CD8-positive, alpha-beta memory T cell (primary cell): ENCODE measurements at places on chromosomes 3 and 15. TPM values are rescaled to one million over a fixed set of nuclear protein-coding genes. Genes with fewer than 3 reads are reported as not detected.

Gene PROS1
- total RNA-seq = 0.40 TPM

Gene MELTF
- 2.2 TPM for total RNA-seq

Gene CKMT1B
- not detected for total RNA-seq

Gene MCF2L2
- total RNA-seq = 2.8 TPM

Gene GOLGA6L7
- not detected for total RNA-seq

DNA sequence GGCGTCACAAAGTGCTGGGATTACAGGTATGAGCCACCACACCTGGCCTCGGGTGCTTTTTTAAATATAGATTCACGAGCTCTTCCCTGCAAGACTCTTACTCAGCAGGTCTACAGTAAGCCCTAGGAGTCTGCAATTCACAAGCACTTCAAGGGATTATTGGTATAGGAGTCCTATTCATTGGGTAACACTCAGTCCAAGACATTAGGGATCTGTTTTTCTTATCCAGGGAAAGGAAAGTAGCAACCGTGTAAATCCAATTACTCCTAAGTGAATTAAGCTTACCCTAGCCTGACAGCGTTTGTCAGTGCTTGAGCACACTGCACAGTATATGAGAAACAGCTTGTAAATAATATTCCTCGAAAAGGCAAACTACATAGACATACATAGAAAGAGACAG, 109.9 kb downstream of the SENP2 start:
- H3K27me3 ChIP-seq = no peaks in the 10 kb centered on the region
- no peak overlapping the region for H3K27ac ChIP-seq
- H3K36me3 ChIP-seq = no peaks in the 10 kb centered on the region

DNA sequence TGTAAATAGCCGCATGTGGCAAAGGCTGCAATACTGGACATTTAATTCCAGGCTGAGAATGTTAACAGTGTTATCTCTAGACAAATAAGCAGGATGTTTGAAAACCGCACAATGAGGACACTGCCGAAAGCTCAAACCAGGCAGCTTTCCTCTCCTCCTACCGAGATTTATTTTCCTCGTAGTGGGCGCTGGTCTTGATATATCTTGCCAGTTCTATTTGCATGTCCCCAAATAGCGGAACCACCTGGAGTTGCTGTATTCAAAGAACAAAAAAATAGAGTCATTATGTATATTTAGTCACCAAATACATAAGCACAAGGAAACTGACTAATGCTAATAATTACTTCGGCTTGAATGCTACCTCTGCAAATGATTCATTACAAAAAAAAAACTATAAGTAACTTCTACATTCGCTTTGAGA, 46.5 kb downstream of the CYFIP1 start:
- H3K4me1 ChIP-seq = no peaks in the 10 kb centered on the region
- no peak overlapping the region for H3K27ac ChIP-seq
- H3K4me3 ChIP-seq = no peak overlapping the region
- no peak for DNase-seq

DNA sequence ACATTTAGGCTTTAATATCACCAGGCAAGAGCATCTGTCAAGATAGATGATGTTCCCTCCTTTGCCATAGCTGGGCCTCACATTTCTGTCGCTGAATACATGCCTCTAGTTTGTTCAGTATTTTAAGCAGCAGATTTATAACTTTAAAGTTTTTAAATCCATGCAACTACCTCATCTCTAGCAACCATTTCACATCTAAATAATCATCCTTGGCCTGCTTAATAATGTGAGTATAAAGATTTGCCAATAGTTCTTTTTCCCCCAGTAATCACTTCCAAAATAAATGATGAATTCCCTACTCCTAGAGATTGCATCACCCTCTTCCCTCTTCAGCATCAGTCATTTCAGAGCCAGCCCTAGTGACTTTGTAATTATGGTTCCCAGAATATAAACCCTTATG, 36.2 kb upstream of the FILIP1L start:
- DNase-seq = no peak
- H3K27me3 ChIP-seq = no peaks in the 10 kb centered on the region
- H3K4me1 ChIP-seq = no peaks in the 10 kb centered on the region
- no peak overlapping the region for H3K27ac ChIP-seq
- no peak overlapping the region for H3K4me3 ChIP-seq

GRCh38 chr3:177401375-177401774, 204.1 kb upstream of the TBL1XR1 start:
- H3K36me3 ChIP-seq = no peaks in the 10 kb centered on the region
- no peak overlapping the region for H3K27ac ChIP-seq
- H3K27me3 ChIP-seq = no peaks in the 10 kb centered on the region
- no peak for DNase-seq

GRCh38 chr15:55240125-55240760, 43.5 kb upstream of the RSL24D1 start:
- H3K27me3 ChIP-seq = no peaks in the 10 kb centered on the region
- peaks cover 20% of the 10 kb centered on the region for H3K4me1 ChIP-seq
- no peak for DNase-seq
- no peaks in the 10 kb centered on the region for H3K36me3 ChIP-seq
- H3K4me3 ChIP-seq = no peak overlapping the region

DNA sequence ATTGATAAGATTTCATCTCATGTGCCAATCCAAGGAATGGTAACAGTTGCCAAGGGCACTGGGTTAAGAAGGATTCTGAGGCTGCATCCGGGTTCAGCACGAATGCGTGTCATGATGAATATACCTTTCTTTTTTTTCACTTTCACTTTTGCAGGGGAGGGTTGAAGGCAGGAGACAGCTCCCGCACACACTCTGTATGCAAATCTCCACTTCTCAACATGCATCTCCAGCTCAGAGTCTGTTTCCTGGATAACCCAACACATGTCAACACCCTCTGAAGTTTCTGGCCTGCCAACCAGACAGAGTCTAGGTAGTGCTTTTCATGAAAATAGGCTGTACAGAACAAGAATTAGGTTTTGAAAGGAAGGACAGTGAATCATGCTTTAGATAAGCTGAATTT, 21.6 kb downstream of the B4GALT4 start:
- H3K4me3 ChIP-seq = peak overlapping the region; percentile 11
- no peak overlapping the region for H3K27ac ChIP-seq
- DNase-seq = no peak
- peaks cover 21% of the 10 kb centered on the region for H3K4me1 ChIP-seq
- no peaks in the 10 kb centered on the region for H3K27me3 ChIP-seq

DNA sequence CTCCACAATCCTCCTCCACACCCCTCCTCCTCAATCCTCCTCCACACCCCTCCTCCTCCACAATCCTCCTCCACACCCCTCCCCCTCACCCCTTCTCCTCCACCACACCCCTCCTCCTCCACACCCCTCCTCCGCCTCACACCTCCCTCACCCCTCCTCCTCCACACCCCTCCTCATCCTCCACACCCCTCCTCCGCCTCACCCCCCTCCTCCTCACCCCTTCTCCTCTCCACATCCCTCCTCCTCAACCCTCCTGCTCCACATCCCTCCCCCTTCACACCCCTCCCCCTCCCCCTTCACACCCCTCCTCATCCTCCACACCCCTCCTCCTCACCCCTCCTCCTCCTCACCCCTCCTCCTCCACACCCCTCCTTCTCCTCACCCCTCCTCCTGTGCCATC, 69.8 kb upstream of the BLM start:
- H3K4me1 ChIP-seq = peaks cover 27% of the 10 kb centered on the region
- H3K4me3 ChIP-seq = no peak overlapping the region
- DNase-seq = no peak
- no peaks in the 10 kb centered on the region for H3K27me3 ChIP-seq

GRCh38 chr3:114706591-114707232, 412.9 kb downstream of the TIGIT start:
- H3K4me3 ChIP-seq = no peak overlapping the region

DNA sequence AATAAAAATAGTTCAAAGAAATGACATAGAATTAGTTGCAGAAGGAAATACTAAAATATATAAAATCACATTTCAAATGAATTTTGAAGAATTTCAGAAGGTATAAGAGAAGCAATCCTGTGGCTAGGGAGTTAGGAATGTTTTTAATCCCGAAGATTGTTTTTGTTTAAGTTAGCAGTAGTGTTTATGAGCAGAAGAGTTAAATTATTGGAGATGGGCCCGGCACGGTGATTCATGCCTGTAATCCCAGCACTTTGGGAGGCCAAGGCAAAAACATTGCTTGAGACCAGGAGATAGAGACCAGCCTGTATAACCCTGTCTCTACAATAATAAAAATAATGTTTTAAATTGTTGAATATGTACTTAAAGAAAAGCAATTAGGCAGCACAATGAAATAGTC, 432.5 kb downstream of the MFSD1 start:
- no peak overlapping the region for H3K4me3 ChIP-seq
- H3K27ac ChIP-seq = no peak overlapping the region
- H3K36me3 ChIP-seq = no peaks in the 10 kb centered on the region
- H3K27me3 ChIP-seq = no peaks in the 10 kb centered on the region
- DNase-seq = no peak

DNA sequence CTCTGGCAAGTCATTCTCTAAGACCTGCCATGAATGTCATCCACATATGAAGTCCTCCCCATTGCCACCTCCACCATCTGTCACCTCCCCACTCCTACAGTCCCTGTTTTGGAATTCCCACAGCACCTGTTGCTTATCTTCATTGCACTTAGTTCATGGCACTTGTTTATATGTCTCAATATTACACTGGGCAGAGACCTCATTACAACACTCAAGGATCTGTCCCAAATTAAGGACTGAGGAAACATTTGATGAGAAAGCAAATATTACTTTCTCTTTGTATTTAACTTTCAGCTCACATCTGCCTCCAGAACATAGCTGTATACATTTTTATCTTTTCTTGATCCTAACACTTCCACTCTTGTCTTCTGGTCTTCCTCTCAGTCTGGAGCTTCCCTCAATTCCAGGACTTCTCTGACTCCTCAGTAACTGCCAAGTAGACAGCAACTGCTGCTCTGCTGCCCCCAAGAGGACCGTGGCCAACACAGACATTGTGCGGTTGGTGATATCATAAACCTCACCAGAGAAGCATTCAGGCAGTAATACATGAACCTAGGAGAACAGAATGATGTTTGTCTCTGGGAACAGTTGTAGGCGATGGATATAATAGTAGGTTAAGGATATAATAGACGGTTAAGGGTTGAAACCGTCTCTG, 45.0 kb upstream of the FGF12 start:
- DNase-seq = no peak
- H3K4me1 ChIP-seq = no peaks in the 10 kb centered on the region
- no peaks in the 10 kb centered on the region for H3K27me3 ChIP-seq
- H3K4me3 ChIP-seq = no peak overlapping the region
- no peaks in the 10 kb centered on the region for H3K36me3 ChIP-seq
- H3K27ac ChIP-seq = no peak overlapping the region
